ENCODE measurements at places on chromosomes 1 and 21.

DNA sequence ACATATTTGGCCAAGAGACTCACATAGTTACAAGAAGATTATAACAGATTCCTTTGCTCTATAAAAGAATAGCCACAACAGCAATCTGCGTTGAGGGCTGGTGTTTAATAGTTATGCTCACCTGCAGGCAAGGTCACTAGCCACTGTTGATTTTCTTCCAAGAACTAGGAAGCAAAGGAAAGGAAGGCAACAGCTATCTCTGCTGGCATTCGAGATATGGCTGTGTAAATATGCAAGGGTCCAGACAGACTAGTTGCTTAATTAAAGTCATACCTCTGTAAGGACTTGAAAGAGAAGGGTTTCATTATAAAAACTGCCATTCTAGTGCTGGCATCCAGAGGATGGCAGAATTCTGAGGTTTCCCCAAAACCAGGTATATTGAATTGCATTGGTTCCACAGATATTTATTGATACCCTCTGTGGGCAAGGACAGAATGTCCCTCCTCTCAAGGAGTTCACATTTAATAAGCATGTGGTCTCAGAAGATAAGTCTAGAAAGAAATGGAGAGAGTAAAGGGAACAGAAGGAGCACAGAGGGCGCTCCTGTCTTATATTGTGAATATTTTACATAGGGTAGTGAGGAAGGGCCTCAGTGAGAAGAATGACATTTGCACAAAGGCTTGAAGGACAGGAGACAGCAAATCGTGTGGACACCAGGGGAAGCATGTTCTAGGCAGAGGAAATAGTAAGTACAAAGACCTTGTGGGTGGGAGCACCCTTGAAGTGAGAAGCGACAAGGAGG is 23.6 kb upstream of the PLEKHA6 start:
- DNase-seq: no peak
- H3K4me1 ChIP-seq: peaks cover 8% of the 10 kb centered on the region
- H3K36me3 ChIP-seq: no peaks in the 10 kb centered on the region
- H3K4me3 ChIP-seq: no peak overlapping the region
- peaks cover 8% of the 10 kb centered on the region for H3K27me3 ChIP-seq
- H3K27ac ChIP-seq: peak overlapping the region; percentile 20

- no peak overlapping the region for H3K4me3 ChIP-seq
- no peaks in the 10 kb centered on the region for H3K27me3 ChIP-seq
- no peaks in the 10 kb centered on the region for H3K36me3 ChIP-seq
- no peak overlapping the region for H3K27ac ChIP-seq
- no peaks in the 10 kb centered on the region for H3K4me1 ChIP-seq
- DNase-seq: no peak
Measured at GRCh38 chr1:113416496-113416895, 26.2 kb downstream of the MAGI3 start.

DNA sequence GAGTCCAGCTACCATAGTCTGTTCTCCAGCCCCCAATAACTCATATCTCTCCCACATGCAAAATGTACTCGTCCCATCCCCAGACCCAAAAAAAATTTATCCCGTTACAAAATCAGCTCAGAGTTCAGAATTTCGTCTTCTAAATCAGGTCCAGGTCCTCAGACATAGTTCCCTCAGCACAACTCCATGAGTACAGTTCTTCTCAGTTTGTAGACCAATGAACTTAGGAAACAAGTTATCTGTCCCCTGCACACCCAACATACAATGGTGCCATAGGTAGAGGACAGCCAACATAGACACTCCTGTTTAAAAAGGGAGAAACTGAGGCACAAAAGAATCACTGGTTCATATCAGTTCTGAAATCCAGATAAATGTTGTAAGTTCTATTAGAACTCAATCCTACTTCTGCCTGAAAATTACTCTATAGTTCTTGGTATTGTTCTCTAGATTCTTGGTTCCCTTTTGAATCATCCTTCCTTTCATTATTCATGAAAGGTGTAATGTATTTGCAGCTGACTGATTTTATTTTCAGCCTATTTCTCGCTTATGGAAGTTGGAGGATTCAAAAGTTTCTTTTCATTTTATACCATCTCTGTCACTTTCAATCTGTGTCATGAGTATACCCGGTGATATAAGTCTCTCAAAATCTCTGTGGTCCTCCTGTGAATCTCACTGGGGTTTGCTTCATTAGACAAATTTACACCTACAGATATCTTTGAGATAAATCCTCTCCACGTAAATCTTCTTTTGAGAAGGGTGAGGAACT is 75.8 kb upstream of the TSPAN2 start:
- no peaks in the 10 kb centered on the region for H3K36me3 ChIP-seq
- no peak overlapping the region for H3K4me3 ChIP-seq
- no peak overlapping the region for H3K27ac ChIP-seq
- H3K4me1 ChIP-seq: no peaks in the 10 kb centered on the region
- no peak for DNase-seq
- H3K27me3 ChIP-seq: no peaks in the 10 kb centered on the region

- H3K4me1 ChIP-seq: peaks cover 25% of the 10 kb centered on the region
- no peak overlapping the region for H3K4me3 ChIP-seq
- H3K27ac ChIP-seq: no peak overlapping the region
- no peak for DNase-seq
- H3K36me3 ChIP-seq: peaks cover 3% of the 10 kb centered on the region
Measured at GRCh38 chr1:33092438-33092837, 11.5 kb downstream of the AZIN2 start.

GRCh38 chr1:163069142-163069541 is at the start of gene RGS4:
Gene RGS4, plus strand, starts transcription at chr1:163069361. Its CDS starts 124 bp downstream, at chr1:163069485.
- DNase-seq: no peak
- no peaks in the 10 kb centered on the region for H3K4me1 ChIP-seq
- no peaks in the 10 kb centered on the region for H3K36me3 ChIP-seq
- H3K27me3 ChIP-seq: peaks cover 5% of the 10 kb centered on the region

DNA sequence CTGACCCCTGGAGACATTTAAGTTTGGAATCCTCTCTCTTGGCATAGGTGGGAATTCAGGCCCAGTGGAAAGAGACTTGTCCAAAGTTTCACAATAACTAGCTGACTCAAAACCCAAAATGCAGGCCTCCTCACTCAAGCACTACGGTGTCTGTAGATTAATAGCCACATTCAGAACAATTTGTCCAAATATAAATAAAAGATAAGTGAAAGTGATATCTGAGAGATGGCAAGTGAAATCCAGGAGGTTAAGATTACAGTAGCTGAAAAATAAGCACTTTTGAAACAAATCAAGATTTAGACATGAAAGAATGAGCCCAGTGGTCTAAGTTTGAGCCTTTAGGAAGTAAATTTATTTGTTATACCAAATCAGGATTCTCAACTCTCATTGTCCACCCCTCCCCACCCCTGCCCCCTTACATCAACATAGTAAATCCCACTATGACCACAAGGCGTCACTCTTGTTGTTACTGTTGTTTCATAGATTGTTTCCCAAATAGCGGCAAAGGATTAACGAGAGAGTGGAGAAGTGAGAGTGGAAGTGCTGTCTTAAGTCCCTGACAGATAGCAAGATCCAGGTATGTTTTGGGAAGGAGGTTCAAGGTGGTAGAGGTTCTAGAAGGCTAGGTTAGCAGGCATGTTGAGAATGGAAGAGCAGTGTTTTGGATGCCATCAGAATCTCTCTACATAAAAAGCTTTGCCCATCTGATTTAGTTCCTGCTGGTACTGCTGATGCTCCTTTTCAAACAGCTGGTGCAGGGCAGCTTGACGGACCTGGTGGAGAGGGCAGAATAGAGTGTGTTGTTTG is 7.1 kb upstream of the TPM3 start:
- no peak overlapping the region for H3K4me3 ChIP-seq
- no peaks in the 10 kb centered on the region for H3K27me3 ChIP-seq
- no peaks in the 10 kb centered on the region for H3K36me3 ChIP-seq
- H3K4me1 ChIP-seq: no peaks in the 10 kb centered on the region
